Mesothelial cell of epicardium (in vitro differentiated cells): ENCODE measurements at places on chromosomes 1 and 21.

GRCh38 chr1:12032161-12032621 lies 12.9 kb downstream of the MIIP start:
- DNase-seq, result no peak

DNA sequence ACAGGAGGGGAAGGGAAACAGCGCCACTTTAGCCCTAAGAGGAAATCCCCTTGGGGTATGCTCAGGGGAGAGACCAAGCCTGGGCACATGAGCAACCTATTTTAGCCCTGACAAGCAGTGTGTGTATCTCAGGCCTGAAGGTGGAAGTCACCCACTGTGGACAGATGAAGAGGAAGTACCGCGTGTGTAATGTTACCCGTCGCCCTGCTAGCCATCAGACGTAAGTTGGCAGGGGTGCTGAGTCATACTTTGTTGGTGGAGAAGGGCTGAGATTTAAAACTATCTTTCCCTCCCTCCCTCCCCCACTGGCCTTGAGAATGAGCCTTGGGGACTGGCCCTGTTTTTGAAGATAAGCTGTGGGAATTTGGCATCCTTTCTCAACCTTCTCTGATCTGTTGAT lies 11.2 kb downstream of the AGO1 start:
- no peak for DNase-seq

DNA sequence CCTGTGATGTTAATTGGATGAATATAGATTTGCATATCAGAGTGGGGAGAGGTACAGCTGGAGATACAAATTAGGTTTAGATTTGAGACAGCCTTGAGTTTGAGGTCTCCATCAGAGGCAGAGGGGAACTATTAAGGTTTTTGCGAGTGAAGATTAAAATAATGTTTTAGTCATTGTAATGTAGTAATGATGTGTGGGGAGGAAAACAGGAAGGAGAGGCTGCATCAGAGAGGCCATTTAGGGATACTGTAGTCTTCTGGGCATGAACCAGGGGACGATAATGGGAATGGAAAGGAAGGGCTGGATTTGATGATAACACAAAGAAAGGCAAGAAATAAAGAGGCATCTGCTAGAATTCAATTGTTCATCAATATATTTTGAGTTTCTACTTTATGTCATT lies 9.5 kb downstream of the CD84 start:
- DNase-seq, result no peak

GRCh38 chr1:55635856-55636255 lies 420.7 kb upstream of the USP24 start:
- DNase-seq, result no peak

DNA sequence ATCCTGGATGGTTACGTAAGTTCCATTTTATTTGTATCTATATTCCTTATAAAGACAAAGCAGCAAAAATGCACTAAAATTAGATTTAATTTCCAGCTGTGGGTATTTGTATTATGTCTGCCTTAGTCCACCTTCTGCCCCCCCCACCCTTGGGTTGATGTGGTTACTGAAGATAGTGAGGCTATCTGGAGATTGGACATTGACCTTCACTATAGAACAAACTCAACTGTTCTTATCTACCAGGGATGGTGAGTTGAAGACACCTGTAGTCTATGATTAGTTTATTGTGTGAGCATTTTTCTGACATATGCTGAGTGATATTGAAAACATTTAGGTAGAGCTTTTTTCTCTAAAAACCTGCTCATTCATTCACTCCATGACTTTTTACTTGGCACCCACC lies 122.2 kb downstream of the NFIA start:
- no peak for DNase-seq

DNA sequence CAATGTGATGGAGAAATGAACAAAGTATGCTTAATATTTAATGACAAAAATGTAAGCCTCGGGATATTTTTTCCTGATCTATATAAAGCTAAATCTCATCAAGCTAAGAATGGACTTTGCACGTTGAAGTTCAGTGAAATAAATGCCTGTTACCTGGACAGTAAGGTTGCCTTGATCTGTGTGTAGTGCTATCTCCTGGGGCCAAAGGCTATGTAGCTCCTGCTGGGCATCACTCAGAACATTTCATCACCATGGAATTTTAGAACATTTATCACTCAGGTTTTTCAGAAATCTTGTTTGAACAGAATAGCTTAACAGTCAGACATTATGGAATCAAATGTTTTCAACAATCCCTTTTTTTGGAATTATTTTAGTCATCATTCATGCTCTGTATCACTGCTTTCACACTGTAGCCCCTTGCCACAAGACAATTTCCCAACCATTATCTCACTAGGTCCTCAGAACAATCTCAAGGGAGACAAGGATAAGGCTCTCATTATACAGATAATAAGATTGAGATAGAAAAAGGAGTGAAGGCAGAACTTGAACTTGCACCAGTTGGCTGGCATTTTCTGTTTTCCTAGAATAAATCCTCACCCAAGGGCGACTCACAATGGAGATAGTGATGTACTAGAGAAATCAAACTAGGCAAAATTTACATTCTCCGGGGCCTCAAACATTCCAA lies 3.7 kb downstream of the OR10J1 start:
- no peak for DNase-seq
